ENCODE measurements at places on chromosomes 7 and 10. TPM values are rescaled to one million over a fixed set of nuclear protein-coding genes. Genes with fewer than 3 reads are reported as not detected.
A peak's percentile ranks its signal among the peaks of the same experiment; 100 is the strongest.

DNA sequence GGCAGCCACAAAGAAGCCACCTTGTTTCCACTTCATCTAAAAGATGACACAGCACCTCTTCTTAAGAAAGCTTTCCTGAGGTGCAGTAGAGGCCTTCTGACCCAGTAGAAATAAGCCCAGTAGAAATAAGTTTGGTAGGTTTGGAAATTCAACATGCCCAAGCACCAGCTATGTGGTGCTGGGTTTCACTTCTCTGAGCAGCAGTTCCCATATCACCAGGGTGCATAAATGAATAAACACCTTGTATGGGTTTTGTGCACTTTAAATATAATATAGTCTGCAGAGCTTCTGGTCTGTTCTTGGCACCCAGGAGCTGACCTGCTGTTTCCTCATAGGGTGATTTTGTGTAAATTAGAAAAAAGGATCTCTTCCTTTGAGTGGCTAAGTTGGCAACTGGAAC lies 492.4 kb upstream of the SORCS1 start:
- H3K4me1 ChIP-seq = no peaks in the 10 kb centered on the region
- no peak for DNase-seq
- H3K27me3 ChIP-seq = no peaks in the 10 kb centered on the region
- H3K4me3 ChIP-seq = no peak overlapping the region
- no peaks in the 10 kb centered on the region for H3K36me3 ChIP-seq

DNA sequence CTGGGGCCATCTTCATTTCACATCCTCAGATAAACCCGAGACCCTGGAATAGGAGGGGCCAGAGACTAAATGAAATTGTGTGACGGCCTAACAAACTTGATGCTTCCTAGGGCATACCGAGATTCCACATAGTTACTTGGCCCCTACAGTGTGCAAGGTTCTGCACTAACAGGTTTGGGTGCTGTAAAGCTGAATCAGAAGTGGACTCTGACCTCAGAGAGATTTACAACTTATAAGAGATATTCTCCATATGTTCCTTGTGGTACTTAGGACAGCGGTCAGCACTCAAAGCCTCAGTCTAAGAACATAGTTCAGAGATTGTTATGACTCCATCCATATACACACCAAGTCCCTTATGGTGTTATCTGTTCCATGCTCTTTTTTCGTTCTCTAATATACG lies 55.1 kb upstream of the FHIP2A start:
- peak overlapping the region; percentile 69 for H3K4me3 ChIP-seq
- H3K27ac ChIP-seq = peak overlapping the region; percentile 93
- H3K4me1 ChIP-seq = no peaks in the 10 kb centered on the region
- no peaks in the 10 kb centered on the region for H3K36me3 ChIP-seq
- no peak for DNase-seq
- no peaks in the 10 kb centered on the region for H3K27me3 ChIP-seq

DNA sequence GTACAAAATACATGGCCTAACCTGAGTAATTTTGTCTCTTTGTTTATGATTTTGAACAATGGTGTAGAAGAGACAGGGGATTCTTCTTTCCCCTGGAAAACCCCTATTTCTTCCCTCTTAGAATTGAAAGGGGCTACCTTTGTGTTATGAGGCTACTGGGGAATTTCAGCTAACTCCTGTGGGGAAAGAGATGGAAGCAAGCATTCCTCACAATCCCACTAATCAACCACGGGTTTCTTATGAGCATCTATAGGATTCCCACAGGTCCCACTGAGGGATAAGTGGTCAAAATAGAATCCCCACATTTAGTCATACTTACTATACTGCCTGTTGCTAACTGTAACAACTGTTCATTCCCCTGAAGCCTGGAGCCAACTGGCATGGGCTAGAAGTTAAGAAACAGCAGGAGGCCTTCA lies 32.2 kb upstream of the ITGB8 start:
- no peaks in the 10 kb centered on the region for H3K27me3 ChIP-seq
- H3K27ac ChIP-seq = no peak overlapping the region
- no peaks in the 10 kb centered on the region for H3K36me3 ChIP-seq
- no peak overlapping the region for H3K4me3 ChIP-seq
- DNase-seq = no peak
- no peaks in the 10 kb centered on the region for H3K4me1 ChIP-seq

DNA sequence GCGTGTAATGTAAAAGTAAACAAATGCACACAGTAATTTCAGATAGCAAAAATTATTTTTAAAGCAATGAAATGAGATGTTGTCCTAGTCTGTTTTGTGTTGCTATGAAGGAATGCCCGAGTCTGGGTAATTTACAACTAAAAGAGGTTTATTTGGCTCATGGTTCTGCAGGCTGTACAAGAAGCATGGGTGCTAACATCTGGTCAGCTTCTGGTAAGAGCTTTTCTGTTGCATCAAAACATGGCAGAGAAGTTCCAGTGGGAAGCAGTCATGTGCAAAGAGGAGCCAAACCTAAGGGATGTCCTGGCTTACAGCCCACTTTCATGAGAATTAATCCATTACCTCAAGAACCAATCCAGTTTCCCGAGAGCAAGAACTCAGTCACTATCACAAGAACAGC lies 62.9 kb upstream of the MNX1 start:
- H3K36me3 ChIP-seq = no peaks in the 10 kb centered on the region
- no peak overlapping the region for H3K4me3 ChIP-seq
- H3K27ac ChIP-seq = no peak overlapping the region
- no peak for DNase-seq
- peaks cover 37% of the 10 kb centered on the region for H3K27me3 ChIP-seq
- no peaks in the 10 kb centered on the region for H3K4me1 ChIP-seq

- no peaks in the 10 kb centered on the region for H3K4me1 ChIP-seq
- H3K27me3 ChIP-seq = no peaks in the 10 kb centered on the region
- DNase-seq = no peak
- H3K36me3 ChIP-seq = no peaks in the 10 kb centered on the region
Observed at GRCh38 chr7:33632840-33633525, 272.4 kb upstream of the BMPER start.

- H3K27ac ChIP-seq = no peak overlapping the region
- peaks cover 9% of the 10 kb centered on the region for H3K4me1 ChIP-seq
- no peak for DNase-seq
- no peaks in the 10 kb centered on the region for H3K36me3 ChIP-seq
Observed at GRCh38 chr7:4633012-4633411, 49.1 kb upstream of the FOXK1 start.

DNA sequence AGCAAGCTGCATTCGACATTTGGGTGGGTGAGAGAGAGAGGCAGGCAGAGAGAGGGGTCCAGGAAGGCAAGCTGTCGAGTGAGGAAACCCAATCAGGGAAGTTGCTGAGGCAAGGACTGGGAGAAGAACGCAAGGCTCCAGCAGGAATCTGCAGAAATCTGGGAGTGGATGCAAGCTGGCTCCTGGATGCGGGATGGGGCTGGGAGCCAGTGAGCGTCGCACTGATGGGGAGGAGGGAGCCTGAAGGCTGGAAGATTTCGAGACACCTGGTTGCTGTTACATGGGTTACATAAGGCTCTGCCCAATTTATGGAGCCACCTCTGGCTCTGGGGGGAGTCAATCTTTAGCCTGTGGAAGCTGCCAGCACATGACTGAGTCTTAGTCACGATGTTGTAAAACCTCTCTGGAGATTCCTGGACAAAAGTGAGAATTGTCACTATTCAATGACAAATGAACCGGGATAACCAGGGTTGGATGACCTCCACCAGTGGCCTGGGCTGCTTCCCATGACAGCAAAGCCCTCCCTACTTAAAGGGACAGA lies 51.1 kb upstream of the ADRB1 start:
- peaks cover 3% of the 10 kb centered on the region for H3K4me1 ChIP-seq
- no peak overlapping the region for H3K27ac ChIP-seq
- H3K4me3 ChIP-seq = no peak overlapping the region
- no peaks in the 10 kb centered on the region for H3K27me3 ChIP-seq

GRCh38 chr10:130982802-130983201 lies 328.7 kb downstream of the TCERG1L start:
- no peaks in the 10 kb centered on the region for H3K36me3 ChIP-seq
- H3K27me3 ChIP-seq = no peaks in the 10 kb centered on the region
- no peak for DNase-seq
- no peak overlapping the region for H3K27ac ChIP-seq
- H3K4me1 ChIP-seq = no peaks in the 10 kb centered on the region
- H3K4me3 ChIP-seq = no peak overlapping the region

DNA sequence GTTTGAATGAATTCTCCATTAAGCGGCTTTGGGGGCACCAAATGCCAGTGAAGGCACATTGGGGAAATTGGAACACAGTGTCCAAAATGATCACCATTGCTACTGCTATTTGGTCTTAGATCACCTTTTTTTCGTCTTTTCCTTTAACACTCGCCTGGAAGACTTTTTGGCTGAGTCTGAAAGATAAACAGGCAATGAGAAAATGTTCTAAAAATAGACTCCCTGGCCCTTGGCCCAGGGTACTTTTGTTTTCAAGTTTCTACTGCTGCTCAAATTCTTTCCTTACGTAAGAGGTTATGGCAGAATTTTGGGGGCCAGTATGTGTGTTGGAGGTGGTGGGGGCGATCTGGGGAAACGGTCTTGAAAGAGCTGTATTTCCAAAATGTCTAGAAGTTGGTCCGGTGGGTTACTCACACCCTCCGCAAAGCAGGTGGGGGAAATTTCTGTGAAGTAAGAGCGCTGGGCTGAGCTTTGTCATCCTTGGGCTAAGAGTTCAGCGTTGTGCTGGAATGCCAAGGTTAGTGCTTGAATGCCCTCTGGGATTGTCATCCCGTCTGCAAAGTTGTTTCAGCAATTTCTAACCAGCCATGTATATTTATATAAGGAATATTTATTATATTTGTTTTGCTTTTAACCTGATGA lies 1.3 kb upstream of the ITPRIP start:
- peak overlapping the region; percentile 100 for H3K27ac ChIP-seq
- H3K27me3 ChIP-seq = no peaks in the 10 kb centered on the region
- H3K36me3 ChIP-seq = no peaks in the 10 kb centered on the region
- H3K4me1 ChIP-seq = peaks cover 55% of the 10 kb centered on the region
- DNase-seq = peak; percentile 90

DNA sequence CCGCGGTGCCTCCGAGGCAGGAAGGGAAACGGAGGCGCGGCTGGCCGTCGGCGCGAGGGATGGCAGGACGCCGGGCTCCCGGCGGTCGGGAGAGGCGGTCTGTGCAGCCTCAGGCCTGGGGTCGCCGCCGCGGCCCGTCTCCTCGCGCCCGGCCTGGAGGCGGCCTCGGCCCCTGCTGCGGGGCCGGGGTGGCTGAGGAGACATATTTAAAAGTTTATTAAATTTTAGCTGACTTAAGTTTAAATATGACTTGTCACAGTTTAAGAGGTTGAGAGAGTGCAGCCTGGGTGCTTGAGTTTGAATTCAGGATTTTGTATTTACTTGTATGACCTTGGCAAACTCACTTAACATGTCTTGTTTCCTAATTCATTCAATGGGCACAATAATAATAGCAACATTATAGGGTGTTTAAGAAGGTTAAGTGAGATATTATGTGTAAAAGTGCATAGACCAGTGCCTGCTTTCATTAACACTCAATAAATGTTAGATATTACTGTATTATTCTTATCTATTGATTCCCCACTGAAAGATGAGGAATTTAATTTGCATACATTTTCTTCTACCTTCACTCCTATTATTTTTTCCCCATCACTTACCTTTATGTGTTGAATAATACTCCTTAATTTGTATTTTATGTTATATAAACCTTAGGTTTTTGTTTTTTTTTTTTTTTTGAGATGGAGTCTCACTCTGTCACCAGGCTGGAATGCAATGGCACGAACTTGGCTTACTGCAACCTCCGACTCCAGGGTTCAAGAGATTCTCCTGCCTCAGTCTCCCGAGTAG lies 718 bp downstream of the DYNC2I1 start:
- H3K27ac ChIP-seq = peak overlapping the region; percentile 94
- H3K36me3 ChIP-seq = no peaks in the 10 kb centered on the region
- H3K27me3 ChIP-seq = no peaks in the 10 kb centered on the region
- no peak for DNase-seq
- peaks cover 38% of the 10 kb centered on the region for H3K4me1 ChIP-seq

DNA sequence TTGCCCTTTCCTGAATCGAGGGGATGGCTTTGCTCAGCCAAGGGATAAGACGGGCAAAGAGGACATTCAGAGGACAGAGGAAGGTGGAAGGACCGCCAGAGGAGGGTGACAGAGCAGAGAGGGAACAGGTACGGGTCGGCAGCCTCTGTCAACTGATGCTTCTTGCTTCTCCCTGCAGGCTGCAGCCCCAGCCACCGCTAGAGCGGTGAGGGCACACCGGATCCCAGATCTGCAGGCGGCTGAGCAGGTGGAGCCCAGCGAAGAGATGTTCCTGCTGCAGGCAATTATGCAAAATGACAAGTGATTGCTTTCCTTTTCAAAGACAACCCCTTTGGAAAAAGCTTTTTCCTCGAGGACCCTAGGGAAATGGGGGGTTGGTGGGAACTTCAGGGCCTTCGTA lies 181.9 kb upstream of the ANKRD30A start:
- DNase-seq = no peak
- no peaks in the 10 kb centered on the region for H3K4me1 ChIP-seq
- H3K27me3 ChIP-seq = peaks cover 7% of the 10 kb centered on the region

DNA sequence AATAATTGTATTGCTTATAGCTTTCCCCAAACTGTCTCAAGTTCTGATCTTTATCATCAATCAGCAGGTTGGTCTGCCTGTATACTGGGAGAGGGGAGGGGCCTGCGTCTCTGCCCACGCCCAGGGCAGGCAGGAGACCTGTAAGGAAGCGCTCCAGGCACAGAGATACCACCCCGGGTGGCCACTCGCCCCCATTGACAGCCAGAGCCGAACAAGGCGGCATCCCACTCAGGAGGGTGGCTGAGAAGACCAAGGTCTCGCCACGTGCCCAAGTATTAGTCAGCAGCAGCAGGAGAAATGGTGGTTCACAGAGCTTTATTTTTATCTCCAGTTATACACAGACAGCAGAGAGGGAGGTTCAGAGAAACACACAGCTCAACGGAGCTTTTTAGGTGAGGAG lies 7.2 kb downstream of the STK32C start:
- H3K27ac ChIP-seq = no peak overlapping the region
- peaks cover 6% of the 10 kb centered on the region for H3K4me1 ChIP-seq
- no peak overlapping the region for H3K4me3 ChIP-seq
- no peak for DNase-seq
- H3K27me3 ChIP-seq = peaks cover 4% of the 10 kb centered on the region

PIP gene
- not detected for total RNA-seq

SPDYE2 gene
- not detected for total RNA-seq

RNF148 gene
- 0.34 TPM for total RNA-seq

C10orf143 gene
- total RNA-seq = 2.2 TPM

SPACDR gene
- total RNA-seq = not detected

GDF2 gene
- total RNA-seq = not detected

EVX1 gene
- not detected for total RNA-seq

Data from heart right ventricle (tissue), 16 donors.